ENCODE measurements at places on chromosomes 5 and 9.

DNA sequence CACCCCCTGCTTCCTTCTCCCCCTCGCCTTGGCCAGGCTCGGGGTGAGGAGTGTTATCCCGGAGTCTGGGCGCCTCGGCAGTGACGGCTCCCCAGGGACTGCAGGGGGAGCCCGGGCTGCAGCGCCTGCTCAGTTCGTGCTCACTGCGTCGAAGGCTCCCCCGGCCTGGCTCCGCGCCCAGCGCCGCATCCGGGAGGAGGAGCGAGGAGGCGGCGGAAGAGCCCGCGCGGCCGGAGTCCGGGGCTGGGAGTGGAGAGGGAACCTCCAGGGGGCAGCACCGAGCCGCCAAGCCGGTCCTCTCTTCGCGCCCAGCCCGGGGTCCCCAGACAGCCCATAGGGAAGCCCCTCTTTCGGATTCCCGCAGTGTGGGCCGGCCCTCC lies 1.3 kb upstream of the EGR1 start:
- peak; percentile 97 for DNase-seq

DNA sequence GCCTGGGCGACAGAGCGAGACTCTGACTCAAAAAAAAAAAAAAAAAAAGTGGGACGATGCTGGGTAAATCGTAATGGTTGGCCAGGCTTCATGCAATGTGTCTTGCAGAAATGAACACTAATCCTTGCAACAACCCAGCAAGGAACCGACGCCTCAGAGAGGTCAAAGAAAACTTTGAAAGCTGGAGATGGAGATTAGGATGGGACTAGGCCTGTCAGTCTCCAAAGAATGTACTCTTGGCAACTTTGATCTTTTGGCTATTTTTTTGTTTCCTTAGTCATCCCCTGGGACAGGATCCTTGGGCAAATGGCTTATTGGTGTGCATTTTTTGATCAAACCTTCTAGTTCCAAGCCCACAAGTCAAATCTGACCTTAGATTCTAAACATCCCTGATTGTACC lies 10.6 kb upstream of the PWWP2A start:
- no peak for DNase-seq

- DNase-seq = no peak
Observed at GRCh38 chr5:57468481-57469163, 14.0 kb downstream of the ACTBL2 start.

DNA sequence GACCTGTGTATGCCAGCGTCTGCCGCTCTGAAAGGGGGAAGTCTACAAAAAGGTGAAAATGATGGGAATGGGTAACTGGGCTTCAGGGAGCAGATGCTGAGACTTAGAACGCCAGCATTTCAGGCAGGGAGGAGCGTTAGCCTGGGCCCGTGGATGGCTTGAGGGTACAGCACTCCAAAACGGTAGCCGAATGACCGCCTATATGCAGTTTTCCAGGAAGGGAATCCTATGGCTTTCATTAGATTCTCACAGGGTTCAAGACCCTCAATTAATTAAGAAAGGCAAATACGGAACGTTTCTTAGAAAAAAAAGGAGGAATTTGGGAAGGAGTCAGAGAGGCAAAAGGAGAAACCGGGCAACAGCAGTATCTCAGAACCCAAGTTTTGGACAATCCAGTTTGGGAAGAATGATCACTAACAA lies 639 bp downstream of the AMACR start:
- peak; percentile 27 for DNase-seq

- no peak for DNase-seq
Observed at GRCh38 chr5:148336704-148337435, 1.5 kb downstream of the SPINK9 start.

DNA sequence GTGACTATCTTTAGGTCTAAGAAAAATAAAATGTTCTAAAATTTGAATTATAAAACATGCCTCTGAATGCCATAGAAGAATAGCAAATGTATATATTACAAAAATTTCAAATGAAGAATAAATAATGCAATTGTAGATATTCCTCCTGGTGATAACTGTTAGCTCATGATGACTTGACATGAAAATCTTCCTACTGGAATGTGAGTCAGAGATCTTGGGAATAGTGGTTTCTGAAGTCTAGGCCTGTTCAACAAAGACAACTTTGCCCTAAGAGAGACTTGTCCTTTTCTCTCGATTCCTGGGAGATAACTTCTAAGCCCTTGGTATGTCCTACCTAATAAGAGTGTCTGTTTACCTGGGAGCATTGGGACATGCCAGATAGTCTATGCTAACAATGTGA lies 746.3 kb upstream of the RIOK2 start:
- DNase-seq = no peak

- DNase-seq = peak; percentile 67
Observed at GRCh38 chr5:95027151-95027721, 257.7 kb downstream of the MCTP1 start.

DNA sequence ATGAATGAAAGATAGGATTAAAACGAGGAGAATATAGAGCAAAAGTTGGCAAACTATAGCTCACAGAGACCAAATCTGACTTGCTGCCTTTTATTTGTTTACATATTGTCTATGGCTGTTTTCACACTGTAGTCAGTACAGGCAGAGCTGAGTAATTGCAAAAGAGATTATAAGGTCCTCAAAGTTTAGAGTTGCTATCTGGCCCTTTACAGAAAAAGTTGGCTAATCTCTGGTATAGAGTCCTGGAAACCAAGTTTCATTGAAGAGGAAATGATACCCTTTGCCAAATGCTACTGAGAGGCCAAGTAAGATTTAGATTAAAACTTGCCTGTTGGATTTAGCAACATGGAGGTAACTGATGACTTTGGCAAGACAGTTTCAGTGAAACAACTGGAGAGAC lies 36.0 kb downstream of the LYRM7 start:
- DNase-seq = no peak

GRCh38 chr5:55308254-55308836 lies 556 bp downstream of the MTREX start:
- peak; percentile 52 for DNase-seq

DNA sequence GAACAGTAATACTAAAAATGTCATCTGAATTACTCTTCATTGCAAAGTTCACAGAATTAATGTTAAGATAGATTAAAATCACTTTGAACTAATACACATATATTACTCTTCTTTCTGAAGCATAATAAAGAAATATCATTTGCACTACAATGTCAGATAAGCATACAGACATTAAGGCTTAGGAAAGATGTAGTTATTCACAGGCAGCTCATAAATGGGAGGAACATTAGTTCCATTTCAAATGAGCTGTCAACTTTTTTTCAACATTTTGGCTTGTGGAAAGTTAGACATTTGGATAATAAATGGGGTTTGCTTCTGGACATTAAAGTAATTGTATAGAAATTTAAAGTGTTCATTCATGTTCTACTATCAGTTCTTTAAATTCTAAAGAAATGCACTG lies 6.3 kb downstream of the FGF10 start:
- DNase-seq = no peak

DNA sequence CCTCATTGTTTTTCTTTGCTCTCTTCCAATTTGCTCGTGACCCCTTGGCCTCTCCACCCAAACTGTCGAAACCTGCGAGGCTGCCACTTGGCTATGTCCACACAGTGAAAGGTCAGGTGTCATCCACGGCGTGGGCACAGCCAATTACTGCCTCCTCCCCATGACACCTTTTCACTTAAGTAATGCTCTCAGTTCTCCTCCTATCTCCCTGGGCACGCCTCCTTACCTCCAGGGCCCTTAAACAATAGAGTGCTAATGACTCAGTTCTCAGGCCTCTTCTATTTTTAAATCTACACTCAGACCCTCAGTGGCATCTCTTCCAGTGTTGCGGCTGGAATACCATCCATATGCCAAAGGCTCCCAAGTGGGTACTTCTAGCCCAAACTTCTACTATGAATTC lies 256.8 kb downstream of the ROR2 start:
- peak; percentile 10 for DNase-seq

GRCh38 chr5:128838623-128839022 lies 126.7 kb upstream of the SLC27A6 start:
- no peak for DNase-seq

DNA sequence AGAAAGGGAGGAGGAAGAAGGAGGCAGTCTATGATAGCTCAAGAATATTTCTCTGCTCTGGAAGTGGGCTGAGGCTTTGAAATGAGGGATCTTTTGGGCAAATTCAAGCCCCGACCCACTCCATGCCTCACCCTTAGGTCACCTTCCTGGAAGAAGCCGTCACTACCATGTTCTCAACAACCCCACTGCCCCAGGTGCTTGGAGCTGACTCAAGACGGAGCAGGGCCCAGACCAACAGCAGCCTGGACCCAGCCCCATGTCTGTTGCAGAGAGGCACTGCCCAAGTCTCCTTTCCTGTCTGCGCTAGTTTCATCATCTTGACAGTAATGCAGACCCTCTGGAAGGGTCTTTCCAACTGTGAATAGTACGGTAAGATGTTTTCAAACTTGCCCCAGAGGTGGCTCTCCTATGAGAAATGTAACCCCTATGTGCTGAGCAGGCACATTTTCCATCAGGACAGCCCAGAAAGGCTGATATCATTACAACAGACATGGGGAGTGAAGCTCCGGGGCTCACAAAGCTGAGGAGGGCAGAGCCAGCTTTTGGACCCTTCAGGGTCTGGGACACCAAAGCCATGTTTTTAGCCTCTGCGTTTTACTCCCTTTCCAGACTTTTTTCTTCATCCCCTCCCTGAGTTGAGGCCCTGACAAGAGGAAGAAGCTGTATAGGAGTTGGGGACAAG lies 128.2 kb upstream of the LARP1 start:
- DNase-seq = no peak

DNA sequence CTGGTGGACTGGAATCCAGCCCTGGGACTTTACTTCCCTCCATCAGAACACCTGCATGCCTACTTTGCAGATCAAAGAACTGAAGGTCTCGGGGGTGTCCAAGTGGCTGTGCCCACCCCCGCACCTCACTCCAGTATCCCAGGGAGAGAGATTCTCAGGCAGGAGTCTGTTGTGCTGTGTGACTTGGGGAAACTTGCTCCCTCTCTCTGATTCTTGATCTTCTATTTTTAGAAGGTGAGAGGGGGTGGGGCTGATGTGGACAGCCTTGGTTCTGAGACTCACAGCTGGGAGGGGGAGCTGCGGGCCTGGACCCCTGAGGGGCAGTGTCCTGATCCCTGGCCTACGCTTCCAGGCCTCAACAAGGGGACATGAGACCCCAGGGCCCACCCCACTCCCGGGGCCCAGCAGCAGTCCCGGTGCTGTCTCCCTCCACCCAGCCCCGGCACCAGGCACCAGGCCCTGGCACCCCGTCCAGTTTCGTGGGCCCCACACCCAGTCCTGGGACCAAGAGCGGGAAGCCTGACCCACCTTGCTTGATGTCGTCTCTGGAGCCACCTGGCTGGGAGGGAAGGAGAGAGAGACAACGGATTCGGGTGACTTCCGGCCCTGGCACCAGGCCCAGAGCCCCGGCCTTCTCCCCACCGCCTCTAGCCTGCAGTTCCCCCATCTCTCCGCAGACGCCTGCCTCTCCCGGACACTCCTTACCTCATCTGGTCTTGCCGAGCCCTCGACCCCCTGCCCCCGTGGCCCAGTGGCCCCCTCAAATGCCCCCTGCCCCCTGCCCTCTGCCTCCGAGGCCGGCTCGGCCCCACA lies 74.0 kb upstream of the SPTLC1 start:
- no peak for DNase-seq

DNA sequence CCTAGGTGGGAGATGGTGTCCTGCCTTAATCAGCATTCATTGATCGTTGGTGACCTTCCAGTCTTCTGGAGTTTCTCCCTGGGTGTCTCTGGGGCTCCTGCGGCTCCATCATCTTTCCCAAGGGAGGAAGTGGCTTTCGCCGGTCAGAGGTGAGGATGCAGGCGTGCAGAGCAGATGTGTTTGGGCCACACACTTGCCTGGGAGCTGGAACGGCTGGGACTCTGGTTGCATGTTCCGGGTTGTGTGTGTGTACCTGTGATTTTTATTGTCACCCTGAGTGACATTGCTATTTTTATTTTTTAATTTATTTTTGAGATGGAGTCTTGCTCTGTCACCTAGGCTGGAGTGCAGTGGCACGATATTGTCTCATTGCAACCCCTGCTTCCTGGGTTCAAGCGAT lies 9.6 kb downstream of the HMCN2 start:
- DNase-seq = no peak

DNA sequence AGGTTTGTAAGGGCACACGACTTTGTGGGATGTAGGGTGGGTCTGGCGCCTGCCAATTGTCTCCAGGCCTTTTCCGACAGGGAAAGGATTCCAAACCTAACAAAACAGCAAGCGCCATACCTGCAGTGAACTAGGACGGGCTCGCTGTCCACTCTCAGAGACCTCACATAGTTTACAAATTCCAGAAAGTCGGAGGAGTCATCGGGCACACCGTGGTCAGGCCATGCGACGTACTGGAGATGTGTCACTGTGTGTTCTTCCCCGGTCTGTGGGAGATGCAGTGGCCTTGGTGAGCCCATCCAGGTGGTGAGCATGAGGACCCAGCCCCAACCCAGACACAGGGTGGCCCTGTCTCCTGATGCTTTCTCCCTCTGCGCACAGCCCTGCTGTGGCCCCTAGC lies 61.3 kb upstream of the EPB41L4B start:
- no peak for DNase-seq

Measured in dermis blood vessel endothelial cell (primary cell).